ENCODE measurements at places on chromosomes 4 and X.

- DNase-seq, result no peak
These were observed 46.8 kb downstream of the FIP1L1 start for GRCh38 chr4:53424280-53424679.

GRCh38 chr4:88673886-88674285 lies 23.7 kb downstream of the NAP1L5 start:
- no peak for DNase-seq

DNA sequence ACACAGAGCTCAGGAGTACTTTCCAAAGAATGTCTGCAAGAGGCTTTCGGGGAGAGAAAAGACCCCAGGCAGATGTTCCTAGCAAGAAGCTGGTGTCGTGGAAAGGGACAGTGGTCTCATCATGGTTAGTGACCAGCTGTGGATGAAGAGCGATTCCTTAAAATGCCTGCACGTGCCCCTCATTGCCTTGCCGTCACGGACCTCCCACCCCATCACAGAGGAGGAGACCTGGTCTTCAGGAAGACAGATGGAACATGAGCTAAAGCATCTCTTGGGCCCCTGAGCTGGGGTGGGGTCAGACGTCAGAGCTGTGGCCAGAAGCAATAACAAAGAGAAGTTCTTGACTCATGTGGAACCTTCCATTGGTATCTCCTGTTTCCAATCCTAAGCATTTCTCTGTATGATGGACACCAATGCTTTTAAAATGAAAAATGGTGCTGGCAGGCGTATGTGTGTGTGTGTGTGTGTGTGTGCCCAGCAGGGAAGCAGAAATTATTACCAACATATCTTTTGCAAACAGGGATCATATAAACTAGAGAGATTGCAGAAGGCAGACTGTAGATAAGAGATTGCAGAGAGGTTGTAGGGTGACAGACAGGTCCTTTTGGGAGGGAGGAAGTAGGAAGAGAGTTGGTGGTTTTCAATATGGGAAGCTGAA lies 25.2 kb upstream of the ASMTL start:
- DNase-seq, result no peak

DNA sequence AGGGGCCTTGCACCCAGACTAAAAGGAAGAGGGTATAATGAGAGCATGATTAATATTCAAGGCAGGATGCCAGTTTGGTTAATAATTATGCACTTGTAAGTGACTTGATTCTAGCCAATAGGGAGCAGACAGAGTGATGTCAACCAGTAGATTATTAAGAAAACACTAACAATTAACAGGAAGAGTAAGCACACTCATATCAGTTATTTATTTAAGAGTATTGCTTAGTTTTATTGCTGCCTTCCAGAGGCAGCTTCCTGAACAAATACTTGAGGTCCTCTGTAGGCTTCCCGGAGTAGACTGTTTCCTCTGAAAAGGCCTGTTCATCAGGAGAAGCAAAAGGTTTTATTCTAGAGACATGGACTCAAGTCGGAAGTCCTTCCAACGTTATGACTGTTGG lies 129.1 kb upstream of the AFF2 start:
- no peak for DNase-seq

DNA sequence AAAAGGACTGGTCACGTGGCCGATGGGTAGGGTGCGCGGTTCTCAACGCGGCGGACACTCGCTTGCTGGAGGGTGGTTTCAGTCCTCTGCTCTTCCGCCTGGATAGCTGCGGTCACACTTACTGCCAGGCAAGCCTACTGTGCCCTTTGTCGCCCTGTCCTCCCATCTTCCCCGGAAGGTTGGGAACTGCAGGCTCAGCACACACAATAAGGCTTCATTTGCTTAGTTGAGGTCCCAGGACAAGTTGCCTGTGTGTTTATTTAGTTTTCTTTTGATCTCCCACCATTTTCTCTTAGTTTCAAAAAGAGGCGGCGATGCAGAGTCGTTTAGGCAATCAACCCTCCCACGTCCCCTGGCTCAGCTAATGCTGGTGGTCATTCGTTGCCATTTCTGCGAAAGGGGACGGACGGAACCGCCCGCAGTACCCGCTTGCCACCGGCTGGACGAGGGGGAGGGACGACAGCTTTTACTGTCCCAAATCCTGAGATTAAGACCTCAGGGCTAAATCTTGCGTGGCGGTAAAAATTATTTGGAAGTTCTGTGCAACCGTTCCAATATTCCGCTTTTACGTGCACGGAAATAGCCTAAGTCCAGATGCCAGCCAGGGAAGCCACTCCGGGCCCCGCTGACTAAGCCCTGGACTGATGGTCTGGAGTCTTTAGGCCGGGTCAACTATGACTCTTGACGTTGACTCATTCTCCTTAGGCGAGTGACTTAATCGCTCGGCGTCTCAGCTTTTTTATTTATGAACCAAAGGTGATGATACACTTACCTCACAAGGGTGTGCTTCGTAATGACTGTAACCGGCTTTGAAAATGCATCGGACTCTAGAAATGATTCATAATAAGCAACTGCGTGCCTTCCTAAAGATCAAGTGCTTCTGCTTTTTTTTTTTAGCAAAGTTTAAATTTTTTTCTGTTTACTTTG lies 671 bp upstream of the EIF4E start:
- DNase-seq, result peak; percentile 83

- no peak for DNase-seq
These were observed 41.7 kb downstream of the LIN54 start for GRCh38 chr4:82968972-82969371.

- no peak for DNase-seq
These were observed 27.4 kb downstream of the FRYL start for GRCh38 chr4:48752726-48753125.

DNA sequence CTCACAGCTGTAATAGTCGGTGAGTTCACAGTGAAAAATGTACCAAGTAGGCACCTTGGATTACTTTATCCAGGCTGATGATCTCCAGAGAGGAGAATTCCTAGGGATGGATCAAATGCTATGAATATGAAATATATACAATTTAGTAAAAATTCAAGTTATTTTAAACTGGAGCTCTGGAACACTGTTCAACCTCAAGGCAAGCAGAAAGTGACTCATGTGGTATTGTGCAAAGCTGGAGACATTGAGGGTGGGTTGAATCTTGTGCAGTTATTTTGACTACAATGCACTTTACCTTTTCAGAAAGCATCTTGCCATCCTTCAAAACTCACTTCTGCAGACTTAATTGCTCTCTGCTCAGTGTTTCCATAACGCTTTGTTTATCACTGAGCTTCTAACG lies 43.4 kb downstream of the OSTC start:
- no peak for DNase-seq

DNA sequence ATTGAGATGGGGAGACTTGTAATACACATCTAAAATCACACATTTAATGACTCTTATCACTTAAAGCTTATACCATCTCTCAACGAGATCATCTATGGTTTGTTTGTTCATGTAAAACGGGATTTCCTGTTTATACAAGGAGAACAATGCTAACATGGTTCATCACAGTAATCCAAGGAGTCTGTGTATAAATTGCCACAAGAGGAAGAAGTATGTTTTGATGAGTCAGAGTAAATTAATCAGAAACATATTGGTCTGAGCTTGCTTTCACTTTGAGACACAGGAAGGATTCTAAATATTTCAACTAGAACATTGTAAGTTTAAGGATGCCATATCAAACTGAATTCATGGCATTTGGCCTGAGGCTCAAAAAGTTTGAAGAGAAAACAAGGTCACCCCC lies 594.1 kb downstream of the GLUD2 start:
- DNase-seq, result no peak

DNA sequence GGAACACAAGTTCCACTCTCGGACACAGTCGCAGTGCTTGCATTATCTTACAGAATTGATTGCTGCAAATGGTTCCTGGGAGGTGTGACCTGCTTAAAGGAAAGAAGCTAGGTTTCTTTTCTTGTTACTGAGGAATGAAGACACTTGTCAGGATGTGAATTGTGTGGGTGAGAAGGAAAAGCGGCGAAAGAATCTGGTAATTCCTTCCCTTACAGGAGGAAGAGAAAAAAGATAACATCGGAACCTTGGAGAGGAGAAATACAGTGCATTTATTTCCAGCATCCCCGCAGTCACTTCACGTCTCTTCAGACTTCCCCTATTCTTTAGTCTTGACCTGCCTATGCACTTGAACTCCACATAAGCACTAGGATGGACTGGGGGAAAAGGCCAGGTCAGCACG lies 389 bp upstream of the CCSER1 start:
- no peak for DNase-seq

DNA sequence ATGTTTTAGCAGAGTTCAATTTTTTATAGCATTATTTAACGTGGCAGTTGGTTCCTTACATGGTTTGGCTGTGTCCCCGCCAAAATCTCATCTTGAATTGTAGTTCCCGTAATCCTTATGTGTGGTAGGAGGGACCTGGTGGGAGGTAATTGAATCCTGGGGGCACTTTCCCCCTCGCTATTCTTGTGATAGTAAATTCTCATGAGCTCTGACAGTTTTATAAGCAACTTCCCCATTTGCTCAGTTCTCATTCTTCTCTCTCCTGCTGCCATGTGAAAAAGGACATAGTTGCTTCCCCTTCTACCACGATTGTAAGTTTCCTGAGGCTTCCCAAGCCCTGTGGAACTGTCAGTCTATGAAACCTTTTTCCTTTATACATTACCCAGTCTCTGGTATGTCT lies 329.5 kb downstream of the GRIA2 start:
- DNase-seq, result no peak

DNA sequence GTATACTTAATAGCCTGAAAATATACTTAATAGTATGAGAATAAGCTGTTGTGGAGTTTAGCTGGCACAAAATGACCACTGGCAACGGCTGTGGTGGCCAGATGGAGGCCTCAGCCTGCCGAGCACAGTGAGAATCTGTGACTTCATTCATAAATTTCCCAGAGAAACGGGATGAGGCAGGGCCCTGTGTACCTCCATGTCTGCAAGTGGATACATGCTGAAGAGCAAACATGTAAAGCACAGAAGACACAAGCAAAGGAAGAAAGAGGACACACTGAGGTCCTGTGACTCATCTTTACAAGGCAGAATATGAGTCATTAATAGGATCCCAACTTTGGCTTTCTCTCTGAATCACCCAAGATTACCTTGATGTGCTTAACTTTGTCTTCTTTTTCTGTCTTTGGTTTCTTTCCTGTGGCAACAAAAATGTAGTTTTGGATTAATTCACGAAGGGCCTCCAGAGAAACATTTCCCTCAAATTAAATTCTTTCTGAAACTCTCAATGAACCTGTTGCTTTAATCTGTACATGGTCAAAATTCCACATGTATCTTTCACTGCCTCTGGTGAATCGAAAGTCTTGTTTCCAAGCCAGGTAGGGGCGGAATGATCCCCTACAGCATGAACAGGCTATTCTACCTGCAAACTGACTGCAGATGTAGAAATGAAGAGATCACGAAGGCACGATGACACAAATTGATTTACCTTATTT lies 56.4 kb downstream of the IRF2 start:
- peak; percentile 68 for DNase-seq

- DNase-seq, result no peak
These were observed 600.0 kb downstream of the BCOR start for GRCh38 chrX:39497702-39498265.

DNA sequence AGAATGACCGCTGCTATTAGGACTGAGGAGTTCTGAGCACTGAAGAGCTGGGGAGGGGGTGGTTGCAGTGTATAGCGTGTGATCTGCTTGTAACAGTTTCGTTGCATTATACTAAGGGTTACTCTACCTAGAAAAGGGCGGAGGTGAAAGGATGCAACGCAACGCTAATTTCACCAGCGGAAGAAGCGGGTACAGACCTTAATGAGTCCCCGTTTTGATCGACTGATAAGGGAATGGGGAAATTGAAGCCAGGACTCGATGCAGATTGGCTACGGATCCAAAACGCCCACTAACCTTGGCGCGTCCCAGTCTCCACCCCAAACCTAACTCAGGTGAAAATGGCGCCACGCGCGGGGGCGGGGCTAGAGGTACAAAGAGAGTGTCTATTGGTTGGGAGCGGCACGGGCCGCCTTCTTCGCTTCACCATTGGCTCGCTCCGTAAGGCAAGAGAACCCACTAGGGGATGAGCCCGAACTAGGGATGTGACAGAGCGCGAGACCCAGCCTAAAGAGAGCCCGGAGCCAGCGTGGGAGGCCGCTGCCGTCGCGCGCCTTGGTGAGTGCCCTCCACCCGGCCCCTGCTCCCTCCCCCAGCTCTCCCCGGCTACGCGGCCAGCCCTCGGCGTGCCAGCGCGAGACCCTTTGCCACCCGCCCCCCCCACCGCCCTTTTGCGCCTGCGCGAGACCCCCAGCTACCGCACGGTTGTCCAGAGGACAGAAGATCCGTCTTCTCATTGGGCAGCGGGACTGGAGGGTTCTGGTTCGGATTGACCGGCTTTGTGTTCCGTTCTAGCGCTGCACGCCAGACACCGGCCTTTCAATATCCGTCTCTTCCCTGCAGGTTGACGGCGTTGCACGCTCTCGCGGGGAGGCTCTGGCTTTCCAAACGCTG lies at the start of gene EBP:
Gene EBP, plus strand, starts transcription at position 456 of the 891 bp plus-strand sequence. CDS start 1,964 bp downstream, outside the sequence.
- DNase-seq, result peak; percentile 97

DNA sequence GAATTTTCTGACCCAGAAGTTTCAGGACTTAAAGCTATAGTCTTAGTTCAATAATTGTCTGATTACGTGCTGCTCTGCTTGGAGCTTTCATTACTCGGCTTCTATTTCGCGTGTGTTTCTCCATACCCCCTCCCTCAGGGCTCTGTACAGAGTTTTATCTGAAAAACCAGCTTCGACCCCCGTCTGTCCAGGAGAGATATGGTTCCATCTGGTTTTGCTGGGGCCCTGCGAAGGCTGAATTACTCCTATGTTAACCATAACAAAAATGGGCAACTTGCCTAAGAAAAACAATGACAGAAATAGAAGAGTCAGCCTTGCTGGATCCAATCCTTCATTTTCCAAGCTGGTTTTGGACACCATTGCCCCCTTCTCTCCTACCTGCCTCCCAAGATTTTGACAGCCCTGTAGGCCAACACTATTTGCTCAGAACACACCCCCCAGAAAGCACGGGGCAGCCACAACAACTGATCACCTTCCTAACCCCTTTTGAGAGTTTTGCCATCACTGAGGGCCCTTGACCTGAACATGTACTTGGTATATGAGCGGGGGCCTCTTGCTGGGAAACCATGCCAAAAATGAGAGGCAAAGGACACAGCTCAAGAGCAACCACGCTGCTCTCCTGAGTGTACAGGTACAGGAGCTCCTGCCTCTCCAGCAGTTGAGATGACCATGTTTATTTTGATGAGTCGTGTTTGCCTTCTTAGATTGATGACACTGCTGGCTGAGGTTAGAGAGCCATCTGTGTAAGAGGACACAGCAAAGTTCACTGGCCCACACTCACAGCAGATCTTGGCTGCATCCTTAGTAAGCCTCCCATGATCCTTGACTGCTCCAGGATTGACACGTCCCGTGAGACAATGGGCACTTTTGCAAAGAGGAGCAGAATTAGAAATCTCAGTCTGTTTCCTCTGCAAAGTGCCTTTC lies 36.2 kb upstream of the ATP6AP2 start:
- no peak for DNase-seq

- no peak for DNase-seq
These were observed 672 bp downstream of the TCEAL3 start for GRCh38 chrX:103608306-103608963.
